Caco-2 (cell line): ENCODE measurements at places on chromosomes 16 and 17. TPM values are rescaled to one million over a fixed set of nuclear protein-coding genes. Genes with fewer than 3 reads are reported as not detected.

The WNT9B gene
- not detected in 2 replicates for total RNA-seq

The EEF2K gene
- 17.5 and 20.1 TPM in 2 replicates for total RNA-seq

The HP gene
- 0.61 and 1.3 TPM in 2 replicates for total RNA-seq

The ALOX12B gene
- total RNA-seq, result 0.34 and 0.39 TPM in 2 replicates

- H3K27ac ChIP-seq, result peak overlapping the region; percentile 97
- DNase-seq, result no peak
- H3K4me3 ChIP-seq, result peak overlapping the region; percentile 16
- H3K27me3 ChIP-seq, result no peaks in the 10 kb centered on the region
Observed at GRCh38 chr16:87806261-87806640, 40.5 kb upstream of the KLHDC4 start.

GRCh38 chr16:51565184-51565583 is 414.1 kb upstream of the SALL1 start:
- no peaks in the 10 kb centered on the region for H3K36me3 ChIP-seq
- H3K27ac ChIP-seq, result no peak overlapping the region
- no peak overlapping the region for H3K4me3 ChIP-seq
- DNase-seq, result no peak

DNA sequence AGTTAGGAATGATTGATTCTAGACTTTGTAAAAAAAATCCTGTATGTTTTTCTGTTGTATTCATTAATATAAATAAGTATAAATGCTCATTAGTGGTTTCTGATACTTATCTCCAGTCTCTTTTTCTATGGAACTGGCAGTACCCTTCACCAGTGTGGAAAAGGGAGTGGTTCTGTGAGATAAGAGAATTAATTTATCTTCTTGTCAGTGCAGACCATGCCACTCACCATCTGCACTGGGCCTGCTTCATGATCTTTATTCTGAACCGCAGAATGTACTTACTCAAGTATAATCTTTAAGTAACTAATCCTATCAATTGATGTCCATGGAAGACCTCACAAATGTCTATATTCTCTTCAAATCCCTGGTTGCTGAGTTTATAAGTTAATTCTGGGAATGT is 836.1 kb upstream of the CDH8 start:
- no peaks in the 10 kb centered on the region for H3K27me3 ChIP-seq
- no peak overlapping the region for H3K4me3 ChIP-seq
- no peak for DNase-seq
- no peaks in the 10 kb centered on the region for H3K4me1 ChIP-seq
- H3K27ac ChIP-seq, result no peak overlapping the region

- H3K36me3 ChIP-seq, result no peaks in the 10 kb centered on the region
- no peak overlapping the region for H3K4me3 ChIP-seq
- H3K27me3 ChIP-seq, result no peaks in the 10 kb centered on the region
- H3K4me1 ChIP-seq, result peaks cover 7% of the 10 kb centered on the region
- H3K27ac ChIP-seq, result no peak overlapping the region
Observed at GRCh38 chr17:31745964-31746600, 113.0 kb downstream of the COPRS start.

GRCh38 chr17:16150251-16150856 is 65.0 kb downstream of the NCOR1 start:
- no peak overlapping the region for H3K4me3 ChIP-seq
- H3K27me3 ChIP-seq, result no peaks in the 10 kb centered on the region
- no peak for DNase-seq
- no peaks in the 10 kb centered on the region for H3K4me1 ChIP-seq
- no peak overlapping the region for H3K27ac ChIP-seq
- H3K36me3 ChIP-seq, result no peaks in the 10 kb centered on the region

GRCh38 chr16:77111056-77111565 is 79.9 kb upstream of the MON1B start:
- no peaks in the 10 kb centered on the region for H3K4me1 ChIP-seq
- no peak for DNase-seq
- 0 out of 2 replicates have a peak, but pooled peaks cover 1% of the 10 kb centered on the region for H3K27me3 ChIP-seq
- H3K4me3 ChIP-seq, result no peak overlapping the region
- H3K27ac ChIP-seq, result no peak overlapping the region

GRCh38 chr16:56862776-56863175 is 2.2 kb upstream of the SLC12A3 start:
- no peak overlapping the region for H3K4me3 ChIP-seq
- DNase-seq, result no peak
- H3K27me3 ChIP-seq, result no peaks in the 10 kb centered on the region
- peak overlapping the region; percentile 93 for H3K27ac ChIP-seq

DNA sequence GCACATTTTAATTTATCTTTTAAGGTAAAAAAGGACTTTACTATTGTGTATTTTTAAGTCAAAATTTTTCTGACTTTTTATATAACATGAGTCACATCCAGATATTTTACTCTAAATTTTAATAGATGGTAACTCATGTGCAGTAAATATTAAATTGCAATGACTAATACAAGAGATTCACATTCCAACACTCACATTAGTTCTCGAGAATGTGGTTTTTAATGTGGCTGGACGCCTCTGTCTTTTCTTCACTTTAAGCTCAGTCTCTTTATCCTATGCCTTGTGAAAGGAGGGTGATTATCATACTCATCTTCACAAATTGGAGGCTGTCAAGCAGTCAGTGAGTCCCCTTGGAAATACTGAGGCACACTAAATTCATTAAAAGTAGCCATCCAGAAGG is 315.6 kb downstream of the HS3ST3B1 start:
- DNase-seq, result no peak
- H3K4me3 ChIP-seq, result no peak overlapping the region
- H3K36me3 ChIP-seq, result no peaks in the 10 kb centered on the region
- no peaks in the 10 kb centered on the region for H3K27me3 ChIP-seq

- H3K36me3 ChIP-seq, result no peaks in the 10 kb centered on the region
- H3K4me3 ChIP-seq, result no peak overlapping the region
- no peak overlapping the region for H3K27ac ChIP-seq
- no peak for DNase-seq
- H3K27me3 ChIP-seq, result no peaks in the 10 kb centered on the region
Observed at GRCh38 chr17:13940858-13941665, 128.2 kb upstream of the COX10 start.

DNA sequence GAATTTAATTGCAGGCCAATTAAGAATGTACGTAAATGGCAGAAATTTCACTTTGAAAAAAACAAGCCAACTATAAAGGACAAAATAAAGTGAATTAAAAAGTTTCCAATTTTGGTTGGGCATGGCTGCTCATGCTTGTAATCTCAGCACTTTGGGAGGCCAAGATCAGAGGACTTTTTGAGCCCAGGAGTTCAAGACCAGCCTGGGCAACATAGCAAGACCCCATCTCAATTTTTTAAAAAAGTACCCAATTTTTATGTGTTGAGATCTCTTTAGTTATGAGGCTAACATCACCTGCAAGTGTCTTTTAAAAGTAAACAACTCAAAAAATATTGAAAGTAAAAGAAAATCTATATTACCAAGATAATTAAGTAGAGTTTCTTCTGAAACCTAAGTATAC is 25.9 kb downstream of the GNA13 start:
- no peaks in the 10 kb centered on the region for H3K27me3 ChIP-seq
- H3K4me1 ChIP-seq, result no peaks in the 10 kb centered on the region
- no peak overlapping the region for H3K27ac ChIP-seq
- H3K4me3 ChIP-seq, result no peak overlapping the region
- no peak for DNase-seq
